ENCODE measurements at places on chromosomes 5 and 9.

DNA sequence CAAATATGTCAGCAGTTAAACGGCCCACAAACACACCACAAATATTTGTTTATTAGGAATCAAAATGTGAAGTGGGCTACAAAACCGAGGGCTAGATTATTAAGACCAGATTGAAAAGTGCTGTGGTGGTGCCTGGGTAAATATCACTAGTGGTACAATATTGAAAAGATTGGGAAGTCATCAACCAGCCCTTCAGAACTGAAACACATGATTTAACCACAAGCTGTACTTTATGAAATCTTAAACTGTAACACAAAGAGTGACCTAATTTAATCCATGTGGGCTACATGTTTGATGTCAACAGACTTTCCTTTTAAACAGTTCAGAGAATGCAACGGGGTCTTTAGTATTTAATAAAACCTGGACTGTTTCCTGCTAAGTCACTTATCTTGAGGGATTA lies 182.3 kb downstream of the SPATA31D1 start:
- H3K4me1 ChIP-seq, result no peaks in the 10 kb centered on the region
- H3K27me3 ChIP-seq, result no peaks in the 10 kb centered on the region
- H3K36me3 ChIP-seq, result no peaks in the 10 kb centered on the region
- no peak overlapping the region for H3K4me3 ChIP-seq
- no peak overlapping the region for H3K27ac ChIP-seq
- no peak for DNase-seq

GRCh38 chr9:108640230-108640629 lies 215.6 kb downstream of the ACTL7B start:
- H3K36me3 ChIP-seq, result no peaks in the 10 kb centered on the region
- H3K4me3 ChIP-seq, result no peak overlapping the region

DNA sequence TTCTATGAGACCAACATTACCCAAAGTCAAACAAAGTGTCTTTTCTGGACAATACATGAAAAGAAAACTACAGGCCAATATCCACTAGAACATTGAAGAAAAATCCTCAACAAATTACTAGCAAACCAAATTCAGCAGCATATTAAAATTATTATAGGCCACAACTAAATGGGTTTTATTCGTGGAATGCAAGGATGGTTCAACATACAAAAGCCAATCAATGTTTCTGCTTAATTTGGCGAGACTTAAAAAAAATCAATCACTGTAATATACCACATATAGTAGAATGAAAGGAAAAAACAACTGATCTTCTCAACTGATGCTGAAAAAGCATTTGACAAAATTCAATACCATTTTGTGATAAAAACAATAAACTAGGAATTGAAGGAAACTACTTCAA lies 51.8 kb upstream of the FNIP1 start:
- no peak overlapping the region for H3K4me3 ChIP-seq
- H3K36me3 ChIP-seq, result peaks cover 14% of the 10 kb centered on the region
- DNase-seq, result no peak
- no peak overlapping the region for H3K27ac ChIP-seq

DNA sequence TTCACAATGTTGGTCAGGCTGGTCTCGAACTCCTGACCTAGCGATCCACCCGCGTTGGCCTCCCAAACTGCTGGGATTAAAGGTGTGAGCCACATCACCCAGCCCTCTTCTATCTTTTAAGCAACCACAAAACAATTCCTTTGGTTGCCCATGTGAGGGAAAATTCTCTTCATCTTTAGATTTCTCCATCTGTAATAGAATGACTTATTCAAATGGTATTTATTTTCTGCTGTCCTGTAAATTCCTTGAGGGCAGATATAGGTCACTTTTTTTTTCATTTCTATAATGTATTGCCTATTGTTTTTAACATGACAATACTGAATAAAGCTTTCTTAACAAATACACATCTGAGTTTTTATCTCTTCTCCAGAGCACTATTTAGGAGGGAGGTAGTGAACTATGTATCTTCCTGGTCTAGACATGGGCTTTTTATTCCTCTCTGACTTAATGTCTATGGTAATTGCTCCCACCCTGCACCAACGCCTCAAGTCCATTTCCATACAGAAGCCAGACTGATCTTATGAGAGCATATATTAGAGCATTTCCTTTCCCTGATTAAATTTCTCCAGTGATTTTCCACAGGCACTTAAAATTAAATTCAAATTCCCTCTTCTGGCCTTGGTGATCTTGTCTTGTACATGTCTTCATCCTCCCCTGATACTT lies 595.6 kb downstream of the CAAP1 start:
- no peaks in the 10 kb centered on the region for H3K36me3 ChIP-seq
- H3K27me3 ChIP-seq, result no peaks in the 10 kb centered on the region
- H3K4me3 ChIP-seq, result no peak overlapping the region
- H3K27ac ChIP-seq, result no peak overlapping the region
- no peaks in the 10 kb centered on the region for H3K4me1 ChIP-seq

DNA sequence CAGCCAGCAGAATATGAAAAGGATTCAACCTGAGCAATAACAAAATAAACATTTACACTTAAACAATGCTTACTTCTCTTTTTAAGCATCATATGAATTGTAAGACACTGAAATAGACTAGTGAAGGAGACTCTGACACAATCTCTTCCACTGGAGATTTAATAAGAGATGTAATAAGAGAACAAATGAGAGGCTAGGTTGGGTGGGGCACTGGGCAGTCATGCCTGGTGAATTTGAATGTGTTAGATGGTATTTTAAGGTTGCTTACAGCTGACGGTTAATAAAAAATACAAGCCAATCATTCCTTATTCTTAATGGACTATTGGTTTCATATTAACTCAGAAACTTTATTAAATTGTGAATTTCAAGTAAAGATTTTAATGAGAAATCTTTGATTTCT lies 105.9 kb upstream of the TARS1 start:
- H3K27me3 ChIP-seq, result peaks cover 6% of the 10 kb centered on the region
- H3K36me3 ChIP-seq, result no peaks in the 10 kb centered on the region
- H3K4me1 ChIP-seq, result no peaks in the 10 kb centered on the region
- H3K4me3 ChIP-seq, result no peak overlapping the region
- no peak for DNase-seq

DNA sequence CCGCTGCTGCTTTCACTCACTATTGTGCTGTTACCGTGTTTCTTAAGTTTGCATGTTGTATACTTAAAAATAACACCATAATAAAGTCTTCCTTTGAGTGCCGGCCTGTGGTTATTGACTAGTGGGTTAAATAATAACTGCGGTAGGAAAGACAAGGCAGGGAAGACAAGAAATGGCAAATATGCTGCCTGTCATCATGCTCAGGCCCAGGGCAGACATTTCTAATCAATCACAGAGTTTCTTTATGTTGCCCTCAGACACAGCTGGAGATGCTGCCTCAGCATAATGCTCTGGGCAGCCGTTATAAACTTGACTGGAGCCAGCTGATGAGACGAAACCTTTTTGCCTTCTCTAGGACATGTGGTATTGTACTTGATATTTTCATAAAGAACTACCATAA lies 215.0 kb downstream of the GAPVD1 start:
- H3K4me3 ChIP-seq, result no peak overlapping the region
- no peaks in the 10 kb centered on the region for H3K27me3 ChIP-seq
- no peak for DNase-seq
- H3K4me1 ChIP-seq, result no peaks in the 10 kb centered on the region

GRCh38 chr9:132365986-132366385 lies 11.2 kb upstream of the SETX start:
- no peaks in the 10 kb centered on the region for H3K4me1 ChIP-seq
- H3K27ac ChIP-seq, result no peak overlapping the region
- no peaks in the 10 kb centered on the region for H3K36me3 ChIP-seq

- no peak overlapping the region for H3K4me3 ChIP-seq
- H3K36me3 ChIP-seq, result no peaks in the 10 kb centered on the region
- H3K4me1 ChIP-seq, result no peaks in the 10 kb centered on the region
- H3K27me3 ChIP-seq, result peaks cover 9% of the 10 kb centered on the region
These were observed 150.8 kb upstream of the RANBP3L start for GRCh38 chr5:36452424-36453006.

GRCh38 chr9:91101611-91102168 lies 260.0 kb downstream of the AUH start:
- no peaks in the 10 kb centered on the region for H3K27me3 ChIP-seq
- H3K27ac ChIP-seq, result peak overlapping the region; percentile 82
- no peaks in the 10 kb centered on the region for H3K36me3 ChIP-seq
- peak overlapping the region; percentile 75 for H3K4me3 ChIP-seq
- peaks cover 72% of the 10 kb centered on the region for H3K4me1 ChIP-seq

Data from activated T-cell treated with anti-CD3 and anti-CD28 coated beads, Interleukin-2, amount 50 U/mL, for 24 hours (primary cell).